ENCODE measurements at places on chromosomes 16 and 17. TPM values are rescaled to one million over a fixed set of nuclear protein-coding genes. Genes with fewer than 3 reads are reported as not detected.

DNA sequence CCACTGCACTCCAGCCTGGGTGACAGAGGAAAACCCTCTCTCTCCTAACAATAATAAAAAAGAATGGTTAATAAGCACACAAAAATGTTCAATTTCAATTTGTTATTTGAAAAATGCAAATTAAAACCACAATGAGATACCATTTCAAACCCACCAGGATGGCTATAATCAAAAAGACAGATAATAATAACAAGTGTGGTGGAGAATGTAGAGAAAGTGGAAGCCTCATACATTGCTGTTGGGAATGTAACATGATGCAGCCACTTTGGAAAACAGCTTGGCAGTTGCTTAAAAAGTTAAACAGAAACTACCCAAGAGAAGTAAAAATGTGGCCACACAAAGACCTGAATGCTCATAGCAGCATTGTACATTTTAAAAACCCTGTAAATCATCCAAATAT, 51.8 kb upstream of the MAP3K14 start:
- no peak for DNase-seq

SPNS3 gene
- polyA plus RNA-seq: 2.4 TPM

CES3 gene
- polyA plus RNA-seq: 2.4 TPM

GRCh38 chr17:61106354-61106753, 293.3 kb upstream of the TBX2 start:
- DNase-seq: no peak

- DNase-seq: no peak
Observed at GRCh38 chr17:37729905-37730304, 15.0 kb downstream of the HNF1B start.

DNA sequence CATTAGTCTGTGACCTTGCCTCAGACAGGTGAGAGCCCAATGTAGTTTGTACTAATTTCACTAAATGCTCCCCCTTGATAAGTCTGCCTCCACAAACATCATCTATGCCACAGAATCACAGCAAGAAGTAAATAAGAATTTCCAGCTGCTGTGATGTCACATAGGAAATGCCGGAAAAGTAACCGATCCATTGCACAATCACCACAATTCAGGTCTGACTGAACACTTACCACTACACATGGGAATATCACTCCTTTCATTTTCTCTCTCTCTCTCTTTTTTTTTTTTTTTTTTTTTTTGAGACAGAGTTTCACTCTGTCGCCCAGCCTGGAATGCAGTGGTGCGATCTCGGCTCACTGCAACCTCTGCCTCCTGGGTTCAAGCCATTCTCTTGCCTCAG, 79.0 kb upstream of the CDH11 start:
- DNase-seq: no peak

TPPP3 gene
- 51.7 TPM for polyA plus RNA-seq

EFCAB5 gene
- 1.8 TPM for polyA plus RNA-seq

NIP7 gene
- polyA plus RNA-seq: 38.2 TPM

DNA sequence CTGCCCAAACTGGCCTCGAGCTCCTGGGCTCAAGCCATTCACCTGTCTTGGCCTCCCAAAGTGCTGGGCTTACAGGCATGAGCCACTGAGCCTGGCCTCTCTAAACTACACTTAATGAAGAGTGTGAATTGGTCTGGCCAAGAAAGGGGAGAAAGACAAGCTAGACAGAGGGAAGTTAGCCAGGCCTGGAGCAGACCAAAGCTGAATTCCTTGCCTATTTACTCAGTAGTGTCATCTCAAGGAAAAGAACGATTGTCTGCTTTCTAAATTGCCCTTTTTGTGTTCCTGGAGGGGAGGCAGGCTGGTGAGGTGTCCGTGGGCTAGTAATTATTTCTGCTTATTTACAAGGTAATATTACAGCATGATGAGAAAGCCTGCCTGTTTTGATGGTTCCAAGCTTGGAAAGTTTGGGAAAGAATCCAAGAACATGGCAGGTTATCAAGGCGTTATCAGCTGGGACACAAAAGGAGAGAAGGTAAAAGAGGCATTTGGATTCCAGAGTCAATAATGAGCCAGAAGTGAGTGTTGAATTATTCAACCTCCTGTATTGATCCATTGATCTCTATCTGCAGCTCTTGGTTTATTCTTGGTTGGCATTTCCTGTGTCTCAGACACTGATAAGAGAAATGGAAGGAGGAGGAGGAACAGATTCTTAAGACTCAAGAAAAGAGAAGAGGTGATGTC, 6.3 kb upstream of the CBFB start:
- DNase-seq: no peak

DNA sequence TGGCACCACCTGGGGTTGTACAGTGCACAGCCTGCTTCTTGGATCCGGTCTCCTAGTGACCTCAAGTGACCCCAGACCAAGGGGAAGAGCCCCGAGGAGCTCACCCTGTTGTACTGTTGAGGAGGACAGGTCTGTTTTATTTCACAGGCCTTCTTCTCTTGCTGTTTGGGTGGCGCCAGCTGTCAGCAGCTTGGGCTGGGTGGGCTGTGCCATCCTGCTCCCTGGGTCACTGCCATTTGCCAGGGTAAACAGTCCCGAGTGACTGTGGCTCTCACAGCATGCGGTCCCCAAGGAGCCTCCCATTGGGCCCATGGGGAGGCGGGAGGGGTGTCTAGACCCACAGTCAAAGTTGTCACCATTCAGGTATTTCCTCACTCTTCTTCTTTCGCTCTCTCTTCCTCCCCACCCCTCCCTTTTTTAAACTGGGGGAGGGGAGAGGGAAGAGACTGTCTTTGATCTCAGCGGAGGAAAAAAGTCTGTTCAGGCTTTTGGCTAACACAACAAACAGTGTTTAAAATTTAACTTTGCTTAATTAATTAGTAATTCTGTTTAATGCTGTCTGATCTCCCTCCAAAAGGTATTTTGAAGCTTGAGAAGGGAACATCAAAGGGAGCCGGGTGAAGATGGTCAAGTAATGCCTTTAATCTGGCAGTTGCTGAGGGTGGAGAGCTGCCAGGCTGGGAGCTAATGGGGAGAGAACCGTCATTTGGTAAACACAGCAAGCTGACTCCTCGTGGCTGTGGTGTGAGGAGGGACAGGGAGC, 64.0 kb downstream of the SNX20 start:
- DNase-seq: no peak
